Activated T-helper 1 cell treated with anti-CD3 and anti-CD28 coated beads, Interleukin-12 subunit alpha, Interleukin-12 subunit beta, Interleukin-2, Interleukin-4 antibody, amounts not matched to agents 30 ng/mL and 10 ng/mL and 1 ng/mL, durations not matched to agents 14 hours and 24 hours and 36 hours (primary cell): ENCODE measurements at places on chromosomes 5 and 9. TPM values are rescaled to one million over a fixed set of nuclear protein-coding genes. Genes with fewer than 3 reads are reported as not detected.

GRCh38 chr5:65769539-65769938, 47.5 kb downstream of the NLN start:
- no peak overlapping the region for H3K27ac ChIP-seq
- H3K27me3 ChIP-seq = no peaks in the 10 kb centered on the region
- H3K4me3 ChIP-seq = no peak overlapping the region
- peaks cover 17% of the 10 kb centered on the region for H3K36me3 ChIP-seq
- peaks cover 30% of the 10 kb centered on the region for H3K4me1 ChIP-seq

Gene SOX30
- 0.12 and 0.29 TPM in 2 replicates for total RNA-seq

- H3K27ac ChIP-seq = no peak overlapping the region
- no peak overlapping the region for H3K4me3 ChIP-seq
- DNase-seq = no peak
- H3K27me3 ChIP-seq = no peaks in the 10 kb centered on the region
- H3K4me1 ChIP-seq = no peaks in the 10 kb centered on the region
These were observed 192.2 kb downstream of the CHSY3 start for GRCh38 chr5:130096483-130096882.

Gene PCDHGA8
- total RNA-seq = 0.03 TPM in 1 of 2 replicates, not detected in the other

Gene IFNB1
- 0.23 TPM in 1 of 2 replicates, not detected in the other for total RNA-seq

Gene ITK
- 251 and 259 TPM in 2 replicates for total RNA-seq

Gene SHISAL2B
- total RNA-seq = not detected in 2 replicates

- H3K36me3 ChIP-seq = no peaks in the 10 kb centered on the region
- peaks cover 2% of the 10 kb centered on the region for H3K27me3 ChIP-seq
- no peak overlapping the region for H3K4me3 ChIP-seq
- no peak for DNase-seq
These were observed 27.8 kb upstream of the LAMC3 start for GRCh38 chr9:130981002-130981755.

Gene RASA1
- 20.7 and 21.3 TPM in 2 replicates for total RNA-seq

Gene UIMC1
- 57.0 and 70.6 TPM in 2 replicates for total RNA-seq

- no peak overlapping the region for H3K27ac ChIP-seq
- peaks cover 2% of the 10 kb centered on the region for H3K4me1 ChIP-seq
- no peak for DNase-seq
- H3K36me3 ChIP-seq = no peaks in the 10 kb centered on the region
- H3K27me3 ChIP-seq = peaks cover 2% of the 10 kb centered on the region
- H3K4me3 ChIP-seq = no peak overlapping the region
These were observed 20.4 kb downstream of the ROPN1L start for GRCh38 chr5:10461904-10462555.

GRCh38 chr5:135328128-135328687, 70.8 kb downstream of the MACROH2A1 start:
- DNase-seq = no peak
- no peak overlapping the region for H3K4me3 ChIP-seq
- peaks cover 12% of the 10 kb centered on the region for H3K36me3 ChIP-seq
- peaks cover 9% of the 10 kb centered on the region for H3K4me1 ChIP-seq
